ENCODE measurements at places on chromosomes 4 and X. TPM values are rescaled to one million over a fixed set of nuclear protein-coding genes. Genes with fewer than 3 reads are reported as not detected.

Gene MTMR8
- polyA plus RNA-seq, result 1.6 TPM

DNA sequence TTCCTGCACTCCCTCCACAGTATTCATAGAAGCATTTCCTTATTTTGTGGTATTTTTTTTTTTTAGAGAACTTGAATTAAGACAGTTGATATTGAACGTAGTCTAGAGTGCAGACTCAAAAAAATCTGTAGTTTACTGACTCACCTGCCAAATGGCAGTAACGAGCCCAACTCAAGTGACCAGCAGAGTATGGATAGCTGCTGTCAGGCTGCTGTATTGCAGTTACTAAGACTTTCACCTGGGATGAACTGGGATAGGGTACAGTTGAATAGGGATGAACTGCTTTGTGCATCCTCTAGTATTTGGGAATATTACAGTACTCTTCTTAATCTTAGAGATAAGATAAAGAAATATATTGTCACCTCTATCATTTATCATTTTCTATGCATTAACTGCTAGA lies 7.0 kb upstream of the SLC7A11 start:
- H3K27me3 ChIP-seq, result no peaks in the 10 kb centered on the region
- DNase-seq, result no peak
- no peak overlapping the region for H3K27ac ChIP-seq
- H3K4me3 ChIP-seq, result no peak overlapping the region

DNA sequence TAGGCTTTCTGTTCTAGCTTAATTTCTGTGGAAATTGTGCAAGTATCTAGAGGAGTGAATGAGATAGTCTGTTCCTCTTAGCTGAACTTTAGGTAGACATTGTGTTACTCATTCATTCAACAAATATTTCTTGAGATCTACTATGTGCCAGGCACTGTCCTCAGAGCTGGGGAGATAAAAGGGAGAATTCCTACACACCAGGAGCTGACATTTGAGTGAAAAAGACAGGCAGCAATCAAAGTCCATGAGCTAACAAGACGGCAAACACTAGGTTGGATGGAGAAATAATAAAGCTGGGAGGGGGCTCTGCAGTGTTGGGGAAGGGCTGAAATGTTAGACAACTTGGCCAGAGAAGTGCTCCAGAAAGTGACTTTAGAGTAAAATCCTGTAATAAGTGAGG lies 80.1 kb downstream of the MED28 start:
- H3K36me3 ChIP-seq, result no peaks in the 10 kb centered on the region
- DNase-seq, result no peak
- no peaks in the 10 kb centered on the region for H3K4me1 ChIP-seq
- H3K27me3 ChIP-seq, result no peaks in the 10 kb centered on the region
- no peak overlapping the region for H3K27ac ChIP-seq

DNA sequence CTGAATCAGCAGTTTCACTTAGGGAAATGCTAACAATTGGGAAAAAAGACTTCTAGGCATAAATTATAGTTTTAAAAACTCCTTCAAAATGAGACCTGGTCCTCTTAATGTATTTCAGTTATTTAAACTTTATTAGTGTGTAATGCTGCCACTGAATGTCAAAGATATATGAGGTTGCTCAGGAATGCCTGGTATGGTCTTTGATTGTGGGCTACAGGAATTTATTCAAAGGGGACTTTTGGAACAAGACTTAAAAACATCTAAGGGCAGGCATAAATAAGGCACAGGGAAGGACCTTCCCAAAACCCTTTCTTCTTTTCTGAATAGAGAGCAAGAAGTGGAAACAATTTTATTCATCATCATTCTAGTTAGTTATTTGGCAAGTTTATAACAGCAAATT lies 439.1 kb downstream of the TLL1 start:
- H3K27ac ChIP-seq, result no peak overlapping the region
- H3K27me3 ChIP-seq, result no peaks in the 10 kb centered on the region
- H3K36me3 ChIP-seq, result no peaks in the 10 kb centered on the region
- no peaks in the 10 kb centered on the region for H3K4me1 ChIP-seq

- no peaks in the 10 kb centered on the region for H3K4me1 ChIP-seq
- no peak for DNase-seq
- no peak overlapping the region for H3K4me3 ChIP-seq
- no peaks in the 10 kb centered on the region for H3K36me3 ChIP-seq
Observed at GRCh38 chrX:2237976-2238375, 262.8 kb downstream of the DHRSX start.

DNA sequence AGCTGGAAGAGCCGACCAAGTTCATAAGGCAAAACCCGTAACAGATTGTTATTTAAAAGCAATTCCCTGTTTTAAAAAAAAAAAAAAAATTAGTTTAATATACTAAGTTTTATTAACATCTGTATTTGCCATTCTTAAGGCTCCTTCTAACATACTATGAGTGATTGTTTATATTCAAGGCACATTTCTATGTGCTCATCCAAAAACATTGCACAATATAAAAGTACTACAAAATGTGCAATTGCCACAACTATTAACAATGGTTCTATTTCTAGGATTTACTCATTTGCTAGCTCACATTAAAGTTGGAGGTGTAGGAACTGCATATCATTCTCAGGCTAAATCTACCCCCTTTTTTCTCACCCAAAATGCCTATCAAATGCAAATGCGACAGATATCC lies 46.1 kb downstream of the CNOT6L start:
- H3K27me3 ChIP-seq, result no peaks in the 10 kb centered on the region
- H3K27ac ChIP-seq, result no peak overlapping the region
- peaks cover 6% of the 10 kb centered on the region for H3K4me1 ChIP-seq
- no peak for DNase-seq
- H3K36me3 ChIP-seq, result no peaks in the 10 kb centered on the region
